ENCODE measurements at places on chromosomes 11 and 22.

DNA sequence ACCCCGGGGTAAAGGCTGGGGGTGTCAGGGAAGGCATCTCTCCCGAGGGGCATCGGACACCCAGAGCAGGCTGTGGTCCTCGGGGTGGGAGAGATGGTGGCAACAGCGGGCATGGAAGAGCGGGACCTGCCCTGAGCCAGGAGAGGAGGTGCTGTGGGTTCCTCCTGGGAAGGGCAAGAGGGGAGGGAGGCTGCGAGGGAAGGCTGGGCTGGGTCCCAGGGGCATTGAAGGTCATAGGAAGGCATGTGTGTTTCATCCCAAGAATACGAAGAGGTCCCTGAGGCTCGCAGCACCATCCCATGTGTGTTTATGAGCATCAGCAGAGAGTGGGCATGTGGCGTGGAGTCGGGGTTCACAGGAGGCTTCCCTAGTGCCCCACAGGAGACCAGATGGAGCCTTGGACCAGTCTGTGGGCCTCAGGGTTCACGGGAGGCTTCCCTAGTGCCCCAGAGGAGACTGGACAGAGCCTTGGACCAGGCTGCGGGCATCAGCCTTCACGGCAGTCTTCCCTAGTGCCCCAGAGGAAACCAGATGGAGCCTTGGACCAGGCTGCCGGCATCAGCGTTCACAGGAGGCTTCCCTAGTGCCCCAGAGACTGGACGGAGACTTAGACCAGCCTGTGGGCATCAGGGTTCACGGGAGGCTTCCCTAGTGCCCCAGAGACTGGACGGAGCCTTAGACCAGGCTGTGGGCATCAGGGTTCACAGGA lies 420.6 kb downstream of the BRD1 start:
- DNase-seq: no peak

- peak; percentile 79 for DNase-seq
Measured at GRCh38 chr11:66267379-66268243, 828 bp upstream of the RAB1B start.

- no peak for DNase-seq
Measured at GRCh38 chr11:35302398-35302797, 117.0 kb downstream of the SLC1A2 start.

- DNase-seq: no peak
Measured at GRCh38 chr22:41976070-41976901, 7.0 kb downstream of the SEPTIN3 start.

DNA sequence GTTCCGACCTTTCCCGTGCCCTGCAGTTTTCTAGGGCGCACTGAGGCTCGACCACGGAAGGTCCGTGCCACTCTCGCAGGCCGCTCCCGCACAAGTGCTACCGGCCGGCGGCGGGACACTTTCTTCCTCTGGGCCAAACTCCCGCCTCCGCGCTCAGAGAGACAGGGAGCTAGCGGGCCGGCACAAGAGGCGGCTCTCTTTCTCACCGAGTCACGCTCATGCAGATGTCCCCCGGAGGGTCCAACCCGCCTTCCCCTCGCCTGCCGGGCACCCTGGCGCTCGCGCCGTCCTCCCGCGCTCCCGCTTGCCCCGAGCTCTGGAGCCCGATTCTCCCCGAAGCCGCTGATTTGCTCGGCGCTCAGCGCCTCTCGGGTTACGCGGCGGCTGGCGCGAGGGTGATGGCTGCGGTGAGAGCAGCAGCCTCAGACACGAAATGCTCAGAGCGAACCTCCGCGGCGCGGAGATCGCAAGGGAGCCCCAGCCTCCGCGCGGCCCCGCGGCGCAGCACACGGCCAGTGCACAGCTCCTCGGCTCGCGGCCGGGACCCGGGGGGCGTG lies 1.0 kb downstream of the LMO1 start:
- no peak for DNase-seq

DNA sequence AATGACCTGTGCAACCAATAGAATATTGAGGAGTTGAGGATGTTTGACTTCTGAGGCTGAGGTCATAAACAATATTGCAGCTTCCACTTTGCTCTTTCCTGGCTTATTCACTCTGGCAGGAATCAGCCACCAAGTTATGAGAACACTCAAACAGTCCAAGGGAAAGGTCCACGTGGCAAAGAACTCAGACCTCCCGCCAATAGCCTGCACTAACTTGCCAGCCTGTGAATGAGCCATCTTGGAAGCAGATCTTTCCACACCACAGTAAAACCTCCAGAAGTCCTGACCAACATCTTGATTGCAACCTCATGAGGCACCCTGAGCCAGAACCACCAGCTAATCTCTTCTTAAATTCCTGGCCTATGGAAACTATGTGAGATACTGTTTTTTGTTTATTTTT lies 22.7 kb upstream of the PICALM start:
- no peak for DNase-seq

GRCh38 chr22:31958625-31959239 lies 14.4 kb downstream of the YWHAH start:
- DNase-seq: no peak

GRCh38 chr11:78189174-78189724 lies 530 bp downstream of the USP35 start:
- no peak for DNase-seq

GRCh38 chr11:2552210-2552609 lies 107.4 kb downstream of the KCNQ1 start:
- no peak for DNase-seq

- no peak for DNase-seq
Measured at GRCh38 chr11:26994631-26995095, 751 bp downstream of the FIBIN start.

DNA sequence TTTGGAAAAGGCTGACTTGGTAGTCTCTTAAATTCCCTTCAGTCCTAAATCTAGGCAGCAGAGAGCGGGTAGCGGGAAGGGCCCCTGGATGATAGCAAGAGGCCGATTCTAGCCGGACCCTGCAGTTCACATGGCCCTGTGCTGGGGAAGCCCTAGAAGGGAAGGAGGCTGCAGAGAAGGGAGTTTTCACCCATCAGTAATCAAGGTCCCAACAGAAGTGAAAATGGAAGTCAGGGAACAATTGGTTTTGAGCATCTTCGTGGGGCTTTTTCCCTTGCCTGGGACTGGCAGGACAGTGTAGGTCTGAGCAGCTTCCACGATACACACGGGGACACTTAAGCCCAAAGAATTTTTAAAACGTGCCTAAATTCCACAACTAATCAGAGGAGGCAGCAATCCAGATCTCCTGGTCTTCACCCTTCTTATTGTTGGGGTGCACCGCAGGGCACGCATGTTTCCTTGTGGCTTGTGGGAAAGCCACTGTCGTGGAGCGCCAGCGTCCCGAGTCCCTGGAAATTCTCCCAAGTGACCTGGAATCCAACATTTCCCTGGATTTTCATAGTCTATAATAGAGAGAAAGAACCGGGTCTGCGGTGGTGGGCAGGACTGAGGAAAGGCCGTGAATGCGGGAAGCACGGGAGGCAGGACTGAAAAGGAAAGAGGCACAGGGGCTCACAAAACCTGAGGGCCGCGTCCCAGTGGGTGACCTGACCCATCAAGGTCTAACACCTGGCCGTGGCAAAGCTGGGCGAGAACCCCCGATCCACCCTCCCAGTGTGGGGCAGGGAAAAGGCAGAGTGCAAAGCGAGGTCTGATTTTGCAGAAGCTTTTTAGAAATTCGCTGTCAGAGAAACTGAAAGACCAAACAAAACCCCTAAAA lies 846 bp upstream of the OAF start:
- no peak for DNase-seq

DNA sequence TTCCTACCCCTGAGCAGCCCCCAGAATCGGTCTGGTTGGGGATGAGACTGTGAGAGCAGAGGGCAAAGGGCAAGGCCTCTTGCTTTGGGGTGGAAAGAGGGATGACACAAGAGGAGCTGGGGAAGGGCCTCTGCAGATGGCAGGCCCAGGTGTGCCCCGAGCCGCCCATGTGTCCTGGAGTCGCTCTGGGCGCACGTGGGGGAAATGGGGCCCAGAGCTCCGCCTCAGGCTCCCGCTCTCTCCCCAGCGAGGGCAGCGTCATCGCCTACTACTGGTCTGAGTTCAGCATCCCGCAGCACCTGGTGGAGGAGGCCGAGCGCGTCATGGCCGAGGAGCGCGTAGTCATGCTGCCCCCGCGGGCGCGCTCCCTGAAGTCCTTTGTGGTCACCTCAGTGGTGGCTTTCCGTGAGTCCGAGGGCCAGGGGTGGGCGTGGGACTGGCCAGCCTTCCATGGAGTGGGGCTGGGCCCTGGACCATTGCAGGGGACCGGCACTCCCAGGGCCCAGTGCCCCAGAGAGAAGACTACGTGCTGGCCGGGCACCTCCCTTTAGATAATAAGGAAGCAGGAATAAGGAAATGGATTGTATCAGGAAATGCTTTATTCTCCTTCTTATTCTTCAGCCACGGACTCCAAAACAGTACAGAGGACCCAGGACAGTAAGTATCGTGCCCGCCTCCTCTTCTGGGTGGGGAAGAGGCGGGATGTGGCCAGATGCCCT lies 30.1 kb downstream of the ST14 start:
- no peak for DNase-seq

- DNase-seq: no peak
Measured at GRCh38 chr11:107609400-107610218, 18.7 kb downstream of the ELMOD1 start.

- DNase-seq: no peak
Measured at GRCh38 chr11:6505577-6506240, 8.6 kb downstream of the DNHD1 start.

DNA sequence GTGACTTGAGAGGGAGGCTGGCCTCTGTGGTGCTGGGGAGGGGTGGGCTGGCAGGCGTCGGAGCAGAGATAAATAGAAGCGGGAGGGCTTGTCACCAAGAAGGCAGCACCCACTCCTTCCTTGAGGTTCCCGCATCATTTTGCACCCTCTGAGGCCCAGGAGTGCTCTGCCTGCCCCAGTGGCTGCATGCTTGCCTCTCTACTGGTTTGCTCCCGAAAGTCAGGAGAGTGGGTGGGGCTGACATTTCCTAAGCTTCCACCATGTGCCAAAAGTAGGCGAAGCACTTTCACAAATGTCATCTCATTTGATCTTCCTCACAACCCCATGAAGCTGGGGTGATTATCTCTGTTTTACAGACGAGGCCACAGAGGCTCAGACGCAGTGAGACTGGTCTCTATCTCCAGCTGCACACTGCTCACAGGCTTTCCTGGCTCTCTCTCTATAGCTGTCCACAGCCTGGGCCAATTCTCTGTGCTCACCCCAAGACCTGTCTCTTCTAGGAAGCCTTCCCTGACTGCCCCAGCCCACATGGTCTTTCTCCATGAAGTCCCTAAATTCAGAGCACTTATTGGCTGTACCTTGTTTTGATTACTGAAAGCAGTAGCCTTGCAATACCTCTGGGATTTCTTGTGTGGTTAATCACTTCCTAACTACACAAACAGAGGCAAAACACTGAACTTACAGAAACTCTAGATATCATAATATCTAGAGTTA lies 2.6 kb upstream of the UCP3 start:
- DNase-seq: no peak

DNA sequence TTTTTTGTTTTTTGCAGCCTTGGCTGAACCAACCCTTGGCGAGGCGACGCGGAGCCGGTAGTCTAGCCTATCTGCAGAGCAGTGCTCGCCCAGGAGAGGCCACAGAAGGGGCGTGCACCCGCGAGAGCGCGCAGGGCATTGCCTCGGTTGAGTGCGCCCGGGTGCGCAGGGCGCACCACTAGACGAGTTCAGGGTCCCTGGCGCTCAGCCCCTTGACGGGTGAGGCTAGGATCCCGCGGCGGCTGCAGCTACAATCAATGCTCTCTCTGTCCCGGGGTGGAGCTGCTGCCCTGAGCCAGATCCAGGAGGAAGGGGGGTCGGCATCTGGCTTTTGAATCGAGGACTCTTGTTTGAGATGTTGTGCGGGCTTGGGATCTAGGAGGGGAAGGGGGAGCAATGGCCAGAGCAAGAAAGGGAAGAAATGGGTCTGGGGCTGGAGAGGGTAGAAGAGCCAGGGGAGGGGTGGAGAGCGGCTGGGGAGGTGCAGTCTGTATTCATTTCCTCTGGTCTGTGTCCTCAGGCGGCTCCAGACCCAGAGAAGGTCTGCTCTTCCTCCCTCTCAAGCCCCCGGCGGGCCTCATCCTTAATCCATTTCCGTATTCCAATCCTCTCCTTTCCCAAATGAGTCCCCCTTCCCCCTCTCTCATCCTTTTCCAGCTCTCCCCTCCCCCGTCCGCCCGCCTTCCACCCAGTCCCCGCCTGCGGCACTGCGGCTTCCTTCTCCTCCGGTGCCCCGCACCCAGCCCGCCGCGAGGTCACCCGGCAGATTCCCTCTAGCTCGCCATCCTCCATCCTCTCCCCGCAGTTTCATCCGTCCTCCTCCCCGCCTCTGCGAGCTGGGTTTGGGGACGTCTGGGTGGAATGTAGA lies 797 bp downstream of the THY1 start:
- no peak for DNase-seq

DNA sequence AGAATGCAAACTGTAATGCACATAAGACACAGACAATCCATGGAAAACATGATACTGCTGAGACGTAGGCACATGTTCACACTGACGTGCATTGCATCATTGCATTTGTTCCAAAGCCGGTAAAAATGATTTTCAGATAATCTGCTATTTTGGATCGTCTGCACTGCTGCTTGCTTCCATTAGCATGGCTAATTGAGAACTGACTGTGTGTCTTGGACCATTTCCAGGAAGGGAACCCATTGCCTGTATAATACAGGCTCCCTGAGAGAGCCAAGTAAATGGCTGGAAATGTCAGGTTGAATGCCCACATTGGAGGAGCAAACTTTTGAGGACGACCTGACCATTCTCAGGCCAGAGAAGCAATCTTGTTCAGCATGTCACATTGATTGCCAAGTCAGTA lies 304.8 kb downstream of the ST3GAL4 start:
- no peak for DNase-seq

GRCh38 chr11:8075119-8075726 lies 5.8 kb upstream of the TUB start:
- DNase-seq: no peak

DNA sequence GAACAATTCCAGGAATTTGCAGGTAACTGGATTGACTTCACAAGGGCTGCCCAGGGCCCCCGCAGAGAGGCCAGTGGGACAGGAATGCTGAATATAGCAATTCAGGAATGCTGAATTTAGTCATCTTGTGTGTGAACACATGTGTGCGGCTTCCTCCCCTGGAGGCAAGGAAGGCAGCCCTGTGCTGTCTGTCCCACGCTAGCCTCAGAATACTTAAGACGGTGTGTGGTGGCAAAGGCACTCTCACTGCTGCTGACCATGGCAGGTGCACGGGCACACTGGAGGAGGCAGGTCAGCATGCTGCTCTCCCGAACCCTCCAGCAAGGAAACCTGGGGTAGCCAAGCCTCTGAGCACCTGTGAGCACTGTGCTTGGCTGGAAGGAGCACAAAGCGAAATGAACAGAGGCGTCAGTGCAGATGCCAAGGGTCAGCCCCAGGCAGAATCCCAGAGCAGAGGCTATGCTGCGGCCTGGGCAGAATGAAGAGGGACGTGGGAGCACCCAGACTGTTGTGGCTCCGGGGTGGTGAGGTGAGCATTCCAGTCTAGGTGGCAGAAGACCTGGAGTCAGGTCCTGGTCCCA lies 2.7 kb downstream of the GNAZ start:
- no peak for DNase-seq

- DNase-seq: no peak
Measured at GRCh38 chr22:19691721-19692341, 22.5 kb upstream of the SEPTIN5 start.

DNA sequence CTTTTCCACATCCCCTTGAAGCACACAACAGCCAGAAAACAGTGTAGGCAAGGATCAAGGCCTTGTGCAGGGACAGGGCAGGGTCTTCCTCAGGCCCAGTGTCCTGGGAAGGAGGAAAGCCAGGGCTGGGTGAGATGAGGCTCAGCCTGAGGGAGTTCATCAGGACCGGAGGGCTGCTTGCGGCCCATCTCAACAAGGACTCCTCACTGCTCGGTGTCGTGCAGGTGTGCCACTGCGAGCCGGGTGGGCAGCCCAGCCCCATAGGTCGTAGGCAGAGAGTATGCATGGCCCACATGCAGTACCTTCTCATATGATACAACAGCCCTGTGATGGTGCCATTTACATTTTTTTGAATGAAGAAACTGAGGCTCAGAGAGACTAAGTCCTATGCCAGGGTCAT lies 12.9 kb downstream of the SHISA8 start:
- no peak for DNase-seq

All from activated CD4-positive, CD25-positive, alpha-beta regulatory T cell (primary cell).